ENCODE measurements at places on chromosomes 1 and 21. TPM values are rescaled to one million over a fixed set of nuclear protein-coding genes. Genes with fewer than 3 reads are reported as not detected.
A peak's percentile ranks its signal among the peaks of the same experiment; 100 is the strongest.

DNA sequence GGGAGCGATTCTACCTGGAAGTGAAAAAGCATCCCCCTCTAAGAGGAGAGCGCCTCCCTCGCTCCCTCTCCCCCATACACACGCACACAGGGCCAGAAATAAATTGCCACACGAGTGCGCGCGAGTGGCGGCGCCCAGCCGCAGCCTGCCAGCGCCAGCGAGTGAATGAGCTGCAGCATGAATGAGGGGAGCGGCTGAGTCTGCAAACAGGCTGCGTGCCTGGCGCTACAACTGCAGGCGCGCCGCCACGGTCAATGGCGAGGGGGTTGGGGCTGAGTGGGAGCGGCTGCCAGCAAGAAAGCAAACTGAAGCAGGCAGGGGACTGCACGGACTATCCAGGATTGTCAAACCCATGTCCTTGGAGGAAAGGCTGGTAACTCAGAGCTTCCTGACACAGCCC is 2.2 kb downstream of the CAMK1G start:
- ATAC-seq, result peak; percentile 76

DNA sequence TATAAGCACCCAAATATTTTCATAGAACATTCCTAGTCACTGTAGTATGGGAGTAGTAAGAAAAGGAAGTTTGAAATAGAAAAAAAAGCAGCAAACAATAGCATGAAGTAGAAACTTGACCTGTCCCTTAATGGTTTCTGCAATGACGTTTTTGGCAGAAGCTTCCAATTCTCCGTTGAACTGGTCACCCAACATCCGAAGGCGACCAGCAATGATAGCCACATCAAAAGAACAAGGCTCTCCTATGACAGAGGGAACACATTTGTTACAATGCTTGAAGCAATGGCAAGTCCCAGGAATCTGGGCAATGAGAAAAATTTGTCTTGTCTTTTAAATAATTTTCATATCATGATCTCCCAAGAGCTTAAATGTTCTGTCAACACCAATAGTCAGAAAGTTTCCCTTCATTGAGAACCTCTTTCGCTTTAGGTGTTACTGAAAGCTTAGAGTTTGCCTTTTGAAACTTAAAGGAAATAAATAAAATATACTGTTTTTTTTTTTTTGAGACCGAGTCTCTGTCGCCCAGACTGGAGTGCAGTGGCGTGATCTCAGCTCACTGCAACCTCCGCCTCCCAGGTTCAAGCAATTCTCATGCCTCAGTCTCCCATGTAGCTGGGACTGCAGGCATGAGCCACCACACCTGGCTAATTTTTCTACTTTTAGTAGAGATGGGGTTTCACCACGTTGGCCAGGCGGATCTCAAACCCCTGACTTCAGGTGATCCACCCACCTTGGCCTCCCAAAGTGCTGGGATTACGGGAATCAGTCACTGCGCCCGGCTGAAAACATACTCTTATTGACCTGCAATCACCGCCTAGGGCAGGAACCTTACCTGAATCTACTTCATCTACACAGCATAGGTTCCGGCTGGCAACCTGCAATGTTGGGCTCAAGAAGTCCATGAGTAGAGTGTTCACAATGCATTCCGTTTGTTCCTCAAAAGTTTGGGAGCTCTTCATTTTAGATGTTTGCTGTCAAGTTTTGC is 672 bp downstream of the BCL2L15 start:
- no peak for ATAC-seq

GRCh38 chr1:156848461-156849150 is 10.3 kb downstream of the INSRR start:
- ATAC-seq, result peak; percentile 26

OR2L8 gene
- not detected for total RNA-seq

- no peak for ATAC-seq
These were observed 161.1 kb downstream of the PIK3R3 start for GRCh38 chr1:45971335-45971734.

DNA sequence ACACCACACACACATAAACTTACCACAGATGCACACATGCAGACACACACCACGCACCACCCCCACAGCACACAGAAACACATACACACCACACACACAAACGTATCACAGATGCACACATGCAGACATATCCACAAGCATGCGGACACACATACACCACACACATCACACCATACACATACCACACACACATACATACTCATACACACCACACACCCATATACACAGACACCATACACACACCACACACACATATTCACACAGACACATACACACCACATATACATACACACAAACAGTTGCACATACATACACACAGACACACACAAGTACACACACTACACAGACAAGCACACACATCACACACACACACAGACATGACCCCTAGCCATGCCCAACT is 37.5 kb upstream of the PDE9A start:
- ATAC-seq, result no peak

FAM177B gene
- not detected for total RNA-seq

DNA sequence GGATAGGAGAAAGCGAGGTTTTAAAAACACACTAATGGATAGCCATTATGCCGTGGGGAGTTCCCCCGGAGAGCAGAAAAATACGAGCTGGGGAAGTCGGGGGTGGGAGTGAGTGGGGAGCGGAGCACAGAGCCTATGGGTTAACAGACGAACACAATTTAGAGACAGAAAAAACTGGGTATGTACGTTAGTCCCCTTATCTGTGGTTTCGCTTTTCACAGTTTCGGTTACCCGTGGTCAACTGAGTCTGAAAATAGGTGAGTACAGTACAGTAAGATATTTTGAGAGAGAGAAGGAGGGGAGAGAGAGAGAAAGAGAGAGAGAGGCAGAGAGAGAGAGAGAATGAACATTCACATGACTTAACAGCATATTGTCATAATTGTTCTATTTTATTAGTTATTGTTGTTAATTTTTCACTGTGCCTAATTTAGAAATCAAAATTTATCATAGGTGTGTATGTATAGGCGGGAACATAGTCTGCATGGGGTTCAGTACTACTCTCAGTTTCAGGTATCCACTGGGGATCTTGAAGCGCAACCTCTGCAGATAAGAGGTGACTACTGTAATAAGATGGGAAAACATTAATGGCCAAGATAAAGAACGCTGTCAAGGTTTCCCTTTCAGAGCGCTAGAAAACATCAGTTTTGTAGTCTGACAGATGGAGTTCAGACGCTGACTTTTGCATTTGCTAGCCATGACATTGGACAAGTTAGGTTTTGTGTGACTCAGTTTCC is 125.6 kb upstream of the LMO4 start:
- no peak for ATAC-seq

DNA sequence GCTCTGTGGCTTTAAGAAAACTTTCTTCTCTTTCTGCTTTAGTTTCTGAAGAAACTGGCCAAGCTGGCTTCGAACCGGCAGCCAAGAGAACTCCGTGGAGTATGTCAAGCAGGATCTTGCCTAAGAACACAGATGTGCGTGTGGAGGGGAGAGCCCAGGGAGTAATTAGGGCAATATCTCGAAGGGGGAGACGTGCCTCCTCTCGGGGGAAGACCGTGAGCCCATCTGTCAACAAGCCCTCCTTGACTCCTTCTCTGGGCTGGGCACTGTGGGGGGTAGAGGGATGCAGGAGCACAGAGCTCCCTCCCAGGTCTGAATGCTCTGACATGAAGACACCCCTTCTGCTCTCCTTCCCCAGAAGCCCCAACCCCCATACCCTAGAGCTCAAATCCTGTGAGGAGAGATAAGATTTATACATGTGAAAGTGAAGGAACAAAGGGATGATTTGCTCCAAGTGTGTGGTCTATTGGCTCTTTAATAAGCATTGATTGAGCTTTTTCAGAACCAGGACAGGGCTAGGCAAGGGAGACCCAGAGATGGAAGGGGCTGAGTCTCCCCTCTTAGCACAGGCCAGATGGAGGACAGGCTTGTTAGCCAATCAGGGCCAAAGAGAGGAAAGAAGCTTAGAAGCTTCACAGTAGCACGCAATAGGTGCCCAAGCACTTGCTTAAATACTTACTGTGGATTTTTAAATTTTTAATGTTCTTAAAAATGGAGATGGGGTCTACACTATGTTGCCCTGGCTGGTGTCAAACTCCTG is 37.5 kb downstream of the EDN2 start:
- no peak for ATAC-seq

- ATAC-seq, result peak; percentile 82
These were observed 348.8 kb upstream of the DAB1 start for GRCh38 chr1:57772580-57773195.

FCRL5 gene
- total RNA-seq, result 1.3 TPM

DNA sequence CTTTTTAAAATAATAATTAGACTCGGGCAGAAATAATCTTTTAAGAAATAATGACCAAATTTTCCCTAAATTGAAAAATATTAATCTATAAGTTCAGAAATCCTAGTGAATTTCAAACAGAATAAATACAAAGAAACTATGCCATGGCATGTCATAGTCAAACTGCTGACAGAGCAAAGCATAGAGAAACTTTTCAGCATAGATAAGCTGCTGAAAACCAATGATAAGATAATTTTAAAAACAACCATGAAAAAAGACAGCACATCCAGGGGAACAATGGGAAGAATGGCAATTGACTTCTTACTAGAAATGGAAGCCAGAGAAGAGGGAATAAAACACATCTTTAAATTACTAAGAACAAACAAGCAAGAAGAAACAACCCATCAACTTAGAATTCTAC is 19.8 kb downstream of the CD1D start:
- no peak for ATAC-seq

DNA sequence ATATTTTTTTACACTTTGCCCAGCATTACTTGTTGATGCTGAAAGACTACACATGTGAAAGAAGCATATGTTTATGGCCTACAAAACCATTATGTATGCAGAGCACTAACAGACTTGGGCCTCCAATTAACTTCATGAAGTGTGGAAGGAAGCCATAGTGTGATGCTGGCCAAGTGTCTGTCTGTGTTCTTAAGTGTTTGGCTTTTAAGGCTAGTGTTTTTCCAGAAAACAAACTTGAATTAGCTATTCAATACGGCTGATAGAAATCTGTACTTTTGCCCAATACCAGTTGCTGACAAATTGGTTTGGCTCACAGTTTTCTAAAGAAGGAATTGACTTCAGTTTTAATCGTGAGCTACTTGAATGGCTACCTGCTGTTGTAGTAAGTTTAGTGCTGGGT is 136.1 kb downstream of the ADGRL2 start:
- ATAC-seq, result no peak

GRCh38 chr1:166915042-166915441 is 39.0 kb upstream of the TADA1 start:
- ATAC-seq, result peak; percentile 36

GRCh38 chr1:33984906-33985565 is 121.2 kb downstream of the HMGB4 start:
- peak; percentile 60 for ATAC-seq

DMRTA2 gene
- total RNA-seq, result not detected

DNA sequence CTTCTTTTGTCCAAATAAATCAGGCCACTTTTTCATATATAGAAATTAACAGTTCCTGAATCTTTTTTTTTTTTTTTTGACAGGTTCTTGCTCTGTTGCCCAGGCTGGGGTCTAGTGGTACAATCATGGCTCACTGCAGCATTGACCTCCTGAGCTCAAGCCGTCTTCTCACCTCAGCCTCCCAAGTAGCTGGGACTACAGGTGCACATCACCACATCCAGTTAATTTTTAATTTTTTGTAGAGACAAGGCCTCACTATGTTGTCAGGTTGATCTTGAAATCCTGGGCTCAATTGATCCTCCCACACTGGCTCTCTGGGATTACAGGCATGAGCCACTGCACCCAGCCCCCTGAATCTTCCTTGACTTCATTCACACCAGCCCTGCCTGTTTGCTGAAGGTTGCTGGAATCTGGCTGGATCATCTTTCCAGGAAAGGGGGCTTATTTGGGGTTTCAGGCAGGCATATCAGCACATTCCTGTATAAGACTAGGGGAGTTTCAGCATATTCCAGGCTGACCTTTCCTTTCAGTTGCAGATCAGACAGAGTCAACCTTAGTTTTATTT is 78.2 kb upstream of the ARHGAP29 start:
- ATAC-seq, result no peak

- ATAC-seq, result peak; percentile 20
These were observed 52.2 kb downstream of the YARS1 start for GRCh38 chr1:32764826-32765569.

ITGB2 gene
- 1.5 TPM for total RNA-seq

GRCh38 chr1:118783095-118783758 is 204.9 kb downstream of the TBX15 start:
- ATAC-seq, result no peak

All from motor neuron (in vitro differentiated cells).